ENCODE measurements at places on chromosomes 16 and 17. TPM values are rescaled to one million over a fixed set of nuclear protein-coding genes. Genes with fewer than 3 reads are reported as not detected.

DNA sequence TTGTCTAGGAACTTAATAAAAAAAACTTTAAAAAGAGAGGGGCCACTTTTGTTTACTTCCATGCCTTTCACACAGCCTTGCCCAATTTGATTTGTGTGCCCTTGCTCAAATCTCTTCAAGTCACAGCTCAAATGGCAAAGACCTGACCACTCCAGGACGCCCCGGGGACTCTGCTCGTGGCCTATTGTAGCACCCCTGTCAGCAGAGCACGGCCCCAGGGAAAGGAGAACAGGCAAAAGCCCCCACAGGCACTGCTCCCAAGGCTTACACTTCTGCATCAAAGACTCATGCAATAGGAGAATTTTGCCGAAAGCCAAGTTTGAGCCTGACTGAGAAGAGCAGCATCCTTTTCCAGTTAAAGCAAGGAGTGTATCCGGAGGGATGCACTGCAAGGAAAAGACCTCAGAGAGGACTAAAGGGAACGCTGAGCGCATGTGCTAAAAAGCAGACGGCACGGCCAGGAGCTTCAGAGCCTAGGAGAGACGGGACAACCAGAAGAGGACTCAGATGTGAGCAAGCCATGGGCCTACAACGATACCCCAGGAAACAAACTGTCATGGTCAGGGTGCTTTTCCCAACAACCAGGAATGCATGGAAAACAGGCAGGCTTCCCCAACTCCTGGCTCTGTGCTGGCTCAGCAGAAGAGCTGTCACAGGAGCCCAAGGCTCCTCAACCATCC is 8.2 kb downstream of the CREBBP start:
- no peak for DNase-seq

DNA sequence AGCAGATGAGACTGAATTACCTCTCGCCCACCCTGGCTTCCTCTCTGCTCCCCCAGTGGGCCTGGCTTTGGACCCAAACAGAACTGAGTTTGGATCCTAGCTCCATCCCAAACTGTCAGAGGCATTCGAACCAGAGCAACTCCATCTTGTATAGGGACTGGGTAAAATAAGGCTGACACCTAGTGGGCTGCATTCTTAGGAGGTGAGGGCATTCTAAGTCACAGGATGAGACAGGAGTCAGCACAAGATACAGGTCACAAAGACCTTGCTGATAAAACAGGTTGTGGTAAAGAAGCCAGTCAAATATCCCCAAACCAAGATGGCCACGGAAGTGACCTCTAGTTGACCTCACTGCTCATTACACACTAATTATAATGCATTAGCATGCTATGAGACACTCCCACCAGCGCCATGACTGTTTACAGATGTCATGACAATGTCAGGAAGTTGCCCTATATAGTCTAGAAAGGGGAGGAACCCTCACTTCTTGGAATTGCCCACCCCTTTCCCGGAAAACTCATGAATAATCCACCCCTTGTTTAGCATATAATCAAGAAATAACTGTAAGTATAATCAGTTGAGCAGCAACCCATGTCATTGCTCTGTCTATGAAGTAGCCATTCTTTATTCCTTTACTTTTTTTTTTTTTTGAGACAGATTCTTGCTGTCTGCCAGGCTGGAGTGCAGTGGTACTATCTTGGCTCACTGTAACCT is 44.4 kb downstream of the LYRM1 start:
- no peak for DNase-seq

DNA sequence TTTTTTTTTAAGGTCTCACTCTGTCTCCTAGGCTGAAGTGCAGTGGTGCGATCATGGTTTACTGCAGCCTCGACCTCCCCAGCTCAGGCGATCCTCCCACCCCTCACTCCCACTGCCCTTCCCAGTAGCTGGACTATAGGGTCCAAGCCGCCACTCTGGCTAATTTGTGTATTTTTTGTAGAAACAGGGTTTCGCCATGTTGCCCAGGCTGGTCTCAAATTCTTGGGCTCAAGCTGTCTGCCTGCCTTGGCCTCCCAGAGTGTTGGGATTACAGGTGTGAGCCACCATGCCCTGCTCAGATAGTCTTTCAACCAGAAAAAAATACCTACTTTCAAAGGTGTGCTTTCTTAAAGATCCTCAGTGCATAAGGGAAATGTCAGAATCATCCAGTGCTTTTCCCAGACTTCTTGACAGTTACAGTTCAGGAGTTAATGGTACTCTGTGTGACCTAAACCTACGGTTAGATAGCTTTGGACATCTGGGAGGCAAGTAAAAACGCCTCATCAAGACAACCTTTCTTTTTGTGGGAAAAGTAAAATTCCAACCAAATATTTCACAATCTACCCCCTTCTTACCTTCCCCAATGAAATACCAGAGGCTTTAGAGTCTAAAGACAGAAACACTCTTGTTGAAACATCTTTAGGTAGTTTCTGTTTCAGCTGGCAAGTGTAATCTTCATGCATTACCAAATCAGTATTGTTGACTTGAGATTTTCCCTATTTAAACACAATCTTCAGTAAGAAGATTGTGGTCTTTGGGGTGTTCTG is 6.8 kb downstream of the RSPRY1 start:
- DNase-seq: no peak

GRCh38 chr17:63911657-63912100 is 621 bp upstream of the CSHL1 start:
- DNase-seq: peak; percentile 92

Gene KIF18B
- total RNA-seq: 0.72 TPM

All from osteoblast (primary cell).